ENCODE measurements at places on chromosomes 6 and 20.
A peak's percentile ranks its signal among the peaks of the same experiment; 100 is the strongest.

GRCh38 chr6:130796313-130796905 lies 30.8 kb upstream of the SMLR1 start:
- no peaks in the 10 kb centered on the region for H3K36me3 ChIP-seq
- H3K4me3 ChIP-seq, result no peak overlapping the region
- H3K27me3 ChIP-seq, result no peaks in the 10 kb centered on the region
- DNase-seq, result no peak

DNA sequence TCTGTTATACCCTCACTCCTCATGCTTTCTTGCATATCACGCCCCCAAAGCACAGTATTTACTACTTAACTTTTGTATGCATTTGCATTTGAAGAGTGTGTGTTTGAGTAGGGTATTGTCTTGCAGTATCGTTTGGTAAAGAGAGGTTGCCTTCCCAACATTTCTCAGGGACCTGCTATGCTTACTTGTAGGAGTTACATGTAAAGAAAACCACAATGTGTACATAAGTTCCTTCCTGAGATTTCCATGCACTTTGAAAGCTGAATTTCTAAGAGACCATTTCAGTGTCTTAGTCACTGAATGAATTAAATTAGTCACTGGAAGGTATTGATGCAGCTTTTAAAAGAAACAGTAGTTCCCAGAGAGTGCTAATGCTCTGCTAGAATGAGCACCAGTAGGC lies 159.3 kb upstream of the LAMA2 start:
- H3K4me3 ChIP-seq, result no peak overlapping the region
- DNase-seq, result no peak
- no peaks in the 10 kb centered on the region for H3K4me1 ChIP-seq
- H3K27me3 ChIP-seq, result peaks cover 1% of the 10 kb centered on the region
- no peaks in the 10 kb centered on the region for H3K36me3 ChIP-seq
- H3K27ac ChIP-seq, result no peak overlapping the region

DNA sequence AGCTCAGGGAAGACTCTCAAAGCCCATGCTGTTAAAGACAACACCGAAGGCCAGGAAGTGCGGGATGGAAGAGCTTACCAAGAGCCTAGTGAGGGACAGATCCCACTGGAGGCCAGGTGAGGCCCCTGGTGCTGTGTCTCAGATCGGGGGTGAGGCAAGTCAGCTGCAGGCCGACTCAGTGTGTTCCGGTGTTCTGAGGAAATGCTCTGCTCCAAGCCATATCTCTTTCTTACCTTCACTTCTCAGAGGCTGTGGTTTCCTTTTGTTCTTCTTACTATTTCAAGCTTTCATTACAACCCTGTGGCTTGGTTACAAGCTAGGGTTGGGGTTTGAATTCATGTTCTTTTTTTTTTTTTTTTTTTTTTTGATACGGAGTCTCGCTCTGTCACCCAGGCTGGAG lies 114.3 kb upstream of the ZFP64 start:
- no peak overlapping the region for H3K4me3 ChIP-seq
- H3K27me3 ChIP-seq, result peaks cover 2% of the 10 kb centered on the region
- DNase-seq, result no peak
- H3K36me3 ChIP-seq, result peaks cover 5% of the 10 kb centered on the region
- peaks cover 33% of the 10 kb centered on the region for H3K4me1 ChIP-seq
- no peak overlapping the region for H3K27ac ChIP-seq

DNA sequence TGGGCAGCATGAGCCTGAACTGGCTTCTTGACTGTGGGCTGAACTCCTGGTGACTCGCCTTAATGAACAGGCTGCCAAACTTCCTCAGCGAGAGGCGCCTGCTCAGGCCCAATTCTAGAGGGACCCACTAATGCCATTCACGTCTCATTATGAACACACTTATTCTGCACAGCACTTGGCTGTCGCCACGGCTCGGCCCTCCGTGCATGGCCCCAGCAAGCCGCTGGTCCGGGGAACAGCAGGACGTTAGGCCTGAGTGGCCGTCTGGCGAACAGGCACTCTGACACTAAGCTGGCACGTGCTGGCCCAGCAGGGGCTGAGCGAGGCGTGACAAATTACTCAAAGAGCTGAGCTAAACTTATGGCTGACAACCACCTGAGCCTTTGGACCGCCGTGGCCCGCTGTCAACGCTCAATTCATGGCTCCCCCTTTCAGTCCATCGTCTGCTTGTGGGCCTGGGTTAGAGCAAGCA lies 45.9 kb downstream of the INSM1 start:
- H3K36me3 ChIP-seq, result peaks cover 11% of the 10 kb centered on the region
- H3K4me3 ChIP-seq, result peak overlapping the region; percentile 79
- H3K4me1 ChIP-seq, result peaks cover 64% of the 10 kb centered on the region
- H3K27ac ChIP-seq, result peak overlapping the region; percentile 98
- DNase-seq, result peak; percentile 85

DNA sequence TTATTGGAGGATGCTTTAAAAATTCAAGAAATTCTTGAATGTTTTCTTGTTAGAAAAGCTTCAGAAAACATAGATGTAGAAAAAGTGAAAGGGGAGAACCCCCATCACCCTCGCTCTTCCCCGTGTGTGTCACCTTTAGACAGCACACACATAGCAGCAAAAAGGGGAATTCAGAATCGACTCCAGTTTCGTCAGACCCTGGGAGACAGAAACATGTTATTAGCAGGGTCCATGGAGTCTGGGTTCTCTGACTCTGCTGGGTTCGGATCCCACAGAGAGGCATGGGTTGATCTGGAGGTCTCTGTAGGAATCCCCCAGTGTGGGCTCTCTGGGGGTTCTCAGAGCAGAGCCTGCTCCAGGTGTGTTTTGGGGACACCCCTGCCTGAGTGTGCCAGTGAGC lies 43.7 kb downstream of the ARHGAP40 start:
- H3K27ac ChIP-seq, result no peak overlapping the region
- H3K36me3 ChIP-seq, result no peaks in the 10 kb centered on the region
- no peak overlapping the region for H3K4me3 ChIP-seq
- DNase-seq, result no peak
- peaks cover 21% of the 10 kb centered on the region for H3K27me3 ChIP-seq
- H3K4me1 ChIP-seq, result peaks cover 6% of the 10 kb centered on the region

GRCh38 chr6:56691286-56691595 lies 48.6 kb upstream of the DST start:
- no peak for DNase-seq
- H3K36me3 ChIP-seq, result peaks cover 8% of the 10 kb centered on the region
- peaks cover 16% of the 10 kb centered on the region for H3K4me1 ChIP-seq
- no peak overlapping the region for H3K27ac ChIP-seq
- no peak overlapping the region for H3K4me3 ChIP-seq

DNA sequence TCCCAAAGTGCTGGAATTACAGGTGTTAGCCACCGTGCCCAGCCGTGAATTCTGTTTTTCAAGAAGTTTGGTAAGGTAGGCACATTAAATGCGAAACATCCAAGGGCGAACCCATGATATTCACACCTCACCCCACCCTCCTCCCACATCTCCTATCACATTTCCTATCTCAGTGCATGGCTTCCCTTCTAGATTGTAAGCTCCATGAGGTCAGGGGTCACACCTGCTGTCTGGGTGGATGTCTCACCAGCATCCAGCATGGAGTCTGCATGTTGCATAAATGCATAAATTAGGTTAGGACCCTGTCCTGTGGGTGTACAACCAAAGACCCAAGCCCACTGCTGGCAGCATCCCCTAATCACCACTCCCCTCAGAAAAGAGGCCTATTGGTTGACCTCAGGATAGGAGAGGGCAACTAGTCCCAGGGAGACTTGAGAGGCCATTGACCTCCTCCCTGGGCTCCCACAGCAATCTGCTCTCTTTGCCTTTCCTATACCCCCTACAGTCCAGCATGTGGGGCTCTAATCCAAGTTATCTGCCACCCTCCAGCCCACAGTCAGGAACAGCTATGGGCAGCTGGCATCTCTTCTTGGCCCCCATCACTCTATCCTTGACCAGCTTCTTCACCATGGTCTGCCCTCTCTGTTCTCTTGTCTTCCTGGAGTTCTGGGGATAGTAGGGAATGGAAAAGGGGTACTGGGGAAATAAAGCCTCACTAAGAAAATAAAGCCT lies 4.2 kb downstream of the PRRT1 start:
- H3K27me3 ChIP-seq, result peaks cover 24% of the 10 kb centered on the region
- H3K27ac ChIP-seq, result no peak overlapping the region
- DNase-seq, result no peak
- no peaks in the 10 kb centered on the region for H3K36me3 ChIP-seq

DNA sequence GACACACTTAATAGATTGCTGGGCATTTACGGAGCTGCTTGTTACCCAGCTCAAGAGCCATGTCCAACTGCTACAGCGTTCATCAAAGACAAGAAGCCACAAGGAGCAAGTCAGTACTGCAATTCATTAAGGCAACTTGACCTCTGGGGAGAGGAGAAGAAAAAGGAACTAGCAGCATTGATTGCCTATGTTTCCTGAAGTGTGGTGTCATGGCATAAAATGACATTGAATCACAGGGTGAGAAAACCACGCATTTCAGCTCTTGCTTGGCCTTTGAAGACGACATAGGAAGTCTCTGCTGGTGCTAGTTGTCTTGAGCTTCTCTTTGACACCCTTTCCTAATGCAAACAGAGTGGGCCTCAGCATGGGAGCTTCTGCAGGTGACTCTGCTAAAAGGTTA lies 139.1 kb downstream of the CDH26 start:
- no peak overlapping the region for H3K27ac ChIP-seq
- H3K4me3 ChIP-seq, result no peak overlapping the region
- H3K27me3 ChIP-seq, result peaks cover 3% of the 10 kb centered on the region
- no peaks in the 10 kb centered on the region for H3K4me1 ChIP-seq
- no peak for DNase-seq
- H3K36me3 ChIP-seq, result peaks cover 21% of the 10 kb centered on the region

DNA sequence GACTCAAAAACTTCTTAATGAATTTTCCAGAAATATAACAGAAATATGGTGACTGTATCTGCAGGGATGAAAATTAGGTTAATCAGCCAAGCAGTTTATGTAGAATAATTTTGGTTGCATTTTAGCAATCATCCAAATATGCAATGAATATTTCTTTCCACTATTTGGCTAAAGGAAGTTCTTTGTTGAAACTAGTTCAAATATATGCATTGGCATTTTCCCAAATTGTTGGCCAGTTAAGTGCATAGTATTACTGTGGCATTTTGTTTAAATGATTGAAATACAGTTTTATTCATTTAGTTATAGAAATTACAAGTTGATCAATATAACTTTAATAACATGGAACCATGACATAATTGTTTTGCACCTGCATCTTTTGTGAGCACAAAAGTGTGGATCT lies 115.5 kb downstream of the DOK5 start:
- no peak overlapping the region for H3K27ac ChIP-seq
- H3K36me3 ChIP-seq, result no peaks in the 10 kb centered on the region
- no peak overlapping the region for H3K4me3 ChIP-seq
- H3K27me3 ChIP-seq, result peaks cover 2% of the 10 kb centered on the region
- no peak for DNase-seq

GRCh38 chr20:48307277-48307676 lies 520.5 kb downstream of the PREX1 start:
- DNase-seq, result no peak
- no peak overlapping the region for H3K4me3 ChIP-seq
- no peaks in the 10 kb centered on the region for H3K4me1 ChIP-seq
- H3K27ac ChIP-seq, result no peak overlapping the region
- peaks cover 7% of the 10 kb centered on the region for H3K27me3 ChIP-seq

GRCh38 chr6:134379076-134379475 lies 61.2 kb upstream of the SGK1 start:
- H3K4me1 ChIP-seq, result peaks cover 2% of the 10 kb centered on the region
- no peak for DNase-seq
- no peak overlapping the region for H3K4me3 ChIP-seq
- H3K27ac ChIP-seq, result no peak overlapping the region
- H3K27me3 ChIP-seq, result peaks cover 4% of the 10 kb centered on the region

DNA sequence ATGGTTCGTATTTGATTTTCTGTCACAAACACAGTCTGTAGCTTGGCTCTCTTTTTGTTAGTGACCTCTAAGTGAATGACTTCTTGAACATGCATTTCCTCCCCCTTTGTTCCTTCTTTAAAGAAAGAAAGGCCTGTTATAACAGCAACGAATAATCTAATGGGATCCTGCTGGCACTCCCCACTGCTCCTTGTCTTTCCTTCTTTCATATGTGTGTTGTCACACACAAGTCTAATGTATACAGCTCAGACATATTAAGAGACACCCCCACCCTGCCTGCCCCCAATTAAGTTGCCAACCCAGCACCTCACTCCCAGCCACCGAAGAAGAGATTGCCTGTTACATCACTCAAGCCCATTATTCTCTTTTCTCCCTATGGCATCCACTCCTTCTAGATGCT lies 4.9 kb upstream of the SAMD5 start:
- DNase-seq, result no peak
- H3K4me1 ChIP-seq, result peaks cover 5% of the 10 kb centered on the region
- no peak overlapping the region for H3K27ac ChIP-seq
- no peaks in the 10 kb centered on the region for H3K36me3 ChIP-seq
- H3K4me3 ChIP-seq, result no peak overlapping the region

- no peak for DNase-seq
- no peak overlapping the region for H3K4me3 ChIP-seq
- H3K27me3 ChIP-seq, result peaks cover 6% of the 10 kb centered on the region
- H3K27ac ChIP-seq, result no peak overlapping the region
- H3K36me3 ChIP-seq, result peaks cover 8% of the 10 kb centered on the region
- no peaks in the 10 kb centered on the region for H3K4me1 ChIP-seq
These were observed 138.0 kb upstream of the RALGAPA2 start for GRCh38 chr20:20850407-20850806.

DNA sequence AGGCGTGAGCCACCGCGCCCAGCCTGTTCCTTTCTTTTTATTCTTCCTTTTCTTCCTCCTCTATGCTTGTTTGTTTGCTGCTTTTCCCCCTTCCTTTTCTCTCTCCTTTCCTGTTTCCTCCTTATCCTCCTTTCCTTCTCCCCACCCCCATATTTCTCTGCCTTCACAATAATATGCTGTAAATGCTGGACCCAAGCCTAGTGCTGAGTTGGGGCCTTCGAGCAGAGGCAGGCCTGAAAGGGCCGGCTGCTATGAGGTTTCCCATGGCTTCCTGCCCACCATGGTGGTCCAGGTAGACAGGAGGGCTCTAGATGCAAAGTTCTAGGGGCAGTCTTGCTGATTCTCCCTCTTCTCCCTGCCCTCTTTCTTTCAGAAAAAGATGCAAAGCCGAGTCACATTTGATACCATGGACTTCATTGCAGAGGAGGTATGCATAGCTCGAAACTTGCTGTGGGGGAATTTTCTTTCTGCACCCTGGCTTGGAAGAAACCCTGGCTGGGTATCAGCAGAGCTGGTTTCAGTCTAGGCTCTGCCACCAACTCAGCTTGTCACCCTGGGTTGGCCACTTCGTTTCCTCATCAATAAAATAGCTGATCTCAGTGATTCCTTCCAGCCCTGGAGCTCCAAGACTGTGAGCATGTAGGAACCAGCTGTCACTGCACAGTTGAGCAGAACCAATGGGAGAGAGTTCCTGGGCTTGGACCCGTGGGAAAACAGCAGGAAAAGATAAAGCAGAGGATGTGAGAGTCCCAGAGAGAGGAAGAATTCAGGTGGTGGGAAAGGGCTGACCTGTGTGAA lies 7.4 kb downstream of the CNBD2 start:
- no peak overlapping the region for H3K4me3 ChIP-seq
- H3K27me3 ChIP-seq, result peaks cover 12% of the 10 kb centered on the region
- no peak for DNase-seq
- H3K36me3 ChIP-seq, result peaks cover 6% of the 10 kb centered on the region
- peaks cover 25% of the 10 kb centered on the region for H3K4me1 ChIP-seq

- H3K27me3 ChIP-seq, result no peaks in the 10 kb centered on the region
- peaks cover 17% of the 10 kb centered on the region for H3K4me1 ChIP-seq
- no peaks in the 10 kb centered on the region for H3K36me3 ChIP-seq
- DNase-seq, result no peak
- no peak overlapping the region for H3K27ac ChIP-seq
These were observed 8.9 kb downstream of the REV3L start for GRCh38 chr6:111474106-111474505.

All from glutamatergic neuron (in vitro differentiated cells).